ENCODE measurements at places on chromosomes 16 and 17.

DNA sequence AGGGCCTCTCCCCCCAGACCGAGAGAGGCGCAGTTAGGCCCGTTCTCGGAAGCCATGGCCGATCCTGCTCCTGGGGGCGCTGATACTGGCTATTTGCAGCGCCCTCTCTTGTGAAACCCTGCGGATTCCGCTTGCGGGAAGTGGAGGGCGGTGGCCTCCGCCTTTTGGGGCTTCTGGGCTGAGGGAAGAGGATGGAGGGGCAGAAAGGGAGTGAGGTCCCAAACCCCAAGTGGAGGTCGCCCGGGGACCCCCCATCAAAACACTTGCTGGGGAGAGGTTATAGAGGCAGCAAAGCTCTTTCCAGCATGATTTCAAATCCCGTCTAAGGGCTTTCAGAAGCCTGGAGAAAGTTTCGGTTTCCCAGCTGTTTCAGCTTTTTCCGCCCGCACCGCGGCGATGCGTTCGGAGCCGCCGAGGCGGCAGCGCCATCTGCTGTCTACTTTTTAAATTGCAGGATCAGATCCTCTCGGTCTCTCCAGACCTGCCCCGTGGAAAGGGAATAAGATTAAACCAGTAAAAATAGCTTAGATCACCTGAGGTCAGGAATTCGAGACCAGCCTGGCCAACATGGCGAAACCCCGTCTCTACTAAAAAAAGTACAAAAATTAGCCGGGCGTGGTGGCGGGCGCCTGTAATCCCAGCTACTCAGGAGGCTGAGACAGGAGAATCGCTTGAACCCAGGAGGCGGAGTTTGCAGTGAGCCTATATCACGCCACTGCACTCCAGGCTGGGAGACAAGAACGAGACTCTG is 15.8 kb downstream of the SNX20 start:
- H3K27me3 ChIP-seq = no peaks in the 10 kb centered on the region
- H3K36me3 ChIP-seq = peaks cover 4% of the 10 kb centered on the region
- peak; percentile 89 for DNase-seq
- peak overlapping the region; percentile 88 for H3K4me3 ChIP-seq

DNA sequence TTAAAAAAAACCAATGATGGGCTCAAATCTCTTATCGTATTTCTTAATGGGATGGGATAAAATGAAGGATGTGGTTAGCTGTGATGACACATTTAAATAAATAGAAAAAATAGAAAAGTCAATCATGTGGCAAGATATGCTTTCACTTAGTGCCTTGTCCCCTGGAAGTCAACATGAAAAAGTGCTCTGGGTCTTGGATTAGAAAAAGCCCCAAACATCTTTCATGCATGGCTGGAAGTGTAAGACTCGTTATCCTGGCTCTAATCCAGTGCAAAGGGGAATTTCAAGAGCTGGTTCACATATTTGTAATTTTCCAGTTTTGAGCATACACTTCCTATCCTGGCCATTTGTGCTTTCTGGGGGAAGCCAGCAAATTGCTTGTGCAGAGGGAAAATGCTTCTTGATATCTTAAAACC is 160.9 kb downstream of the MAP2K6 start:
- H3K27me3 ChIP-seq = peaks cover 24% of the 10 kb centered on the region
- H3K4me1 ChIP-seq = no peaks in the 10 kb centered on the region
- H3K4me3 ChIP-seq = no peak overlapping the region
- H3K36me3 ChIP-seq = no peaks in the 10 kb centered on the region
- DNase-seq = no peak

DNA sequence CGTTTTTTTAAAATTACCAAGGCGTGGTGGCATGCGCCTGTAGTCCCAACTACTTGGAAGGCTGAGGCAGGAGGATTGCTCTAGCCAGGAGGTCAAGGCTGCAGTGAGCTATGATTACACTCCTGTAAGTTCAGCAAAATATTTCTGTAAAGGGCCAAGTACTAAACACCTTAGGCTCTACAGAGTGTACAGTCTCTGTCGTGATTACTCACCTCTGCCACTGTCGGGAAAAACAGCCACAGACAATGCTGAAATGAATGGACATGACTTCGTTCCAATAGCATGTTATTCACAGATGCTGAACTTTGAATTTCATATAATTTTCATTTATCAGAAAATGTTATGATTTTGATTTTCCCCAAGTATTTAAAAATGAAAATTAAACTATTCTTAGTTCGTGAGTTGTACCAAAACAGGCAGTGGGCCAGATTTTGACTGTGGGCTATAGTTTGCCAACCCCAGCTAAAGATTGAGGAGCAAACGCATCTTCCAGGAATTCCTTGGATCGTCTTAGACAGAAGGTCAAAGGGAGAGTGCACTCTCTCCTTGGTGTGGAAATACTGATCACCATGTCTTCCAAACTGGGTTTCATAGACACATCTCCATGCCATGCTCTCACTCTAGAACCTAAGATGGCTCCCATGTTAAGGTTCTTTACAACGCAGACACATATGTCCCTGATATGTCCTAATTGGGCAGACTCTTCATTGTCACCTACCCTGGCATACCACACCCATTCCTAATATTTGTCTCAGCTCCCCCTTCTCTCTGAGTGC is 89.5 kb downstream of the MARF1 start:
- no peaks in the 10 kb centered on the region for H3K36me3 ChIP-seq
- H3K27me3 ChIP-seq = no peaks in the 10 kb centered on the region
- peaks cover 2% of the 10 kb centered on the region for H3K4me1 ChIP-seq
- no peak overlapping the region for H3K4me3 ChIP-seq
- H3K27ac ChIP-seq = no peak overlapping the region

GRCh38 chr16:71524566-71525553 is 1.4 kb upstream of the CHST4 start:
- H3K4me3 ChIP-seq = no peak overlapping the region
- DNase-seq = no peak
- H3K36me3 ChIP-seq = no peaks in the 10 kb centered on the region
- H3K27me3 ChIP-seq = peaks cover 47% of the 10 kb centered on the region
- no peak overlapping the region for H3K27ac ChIP-seq

DNA sequence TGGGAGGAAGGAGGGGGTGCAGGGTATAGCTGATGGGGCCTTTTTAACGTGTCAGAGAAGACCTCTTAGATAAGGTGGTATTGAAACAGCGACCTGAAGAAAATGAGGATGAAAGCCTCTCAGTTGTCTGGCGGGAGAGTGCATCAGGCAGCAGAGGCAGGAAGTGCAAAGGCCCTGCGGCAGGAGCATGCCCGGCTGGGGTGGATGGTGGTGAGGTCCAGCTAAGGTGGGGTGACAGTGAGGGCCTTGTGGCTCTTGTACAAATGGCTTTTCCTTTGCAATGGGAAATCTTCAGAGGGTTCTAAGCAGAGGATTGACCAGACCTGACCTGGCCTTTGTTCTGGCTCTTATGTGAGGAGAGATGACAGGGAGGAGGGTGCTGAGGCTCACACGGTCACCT is 11.4 kb downstream of the MMP15 start:
- H3K27me3 ChIP-seq = no peaks in the 10 kb centered on the region
- H3K27ac ChIP-seq = no peak overlapping the region
- no peaks in the 10 kb centered on the region for H3K4me1 ChIP-seq

GRCh38 chr17:54901230-54901822 is 674 bp downstream of the TOM1L1 start:
- H3K27ac ChIP-seq = no peak overlapping the region
- no peaks in the 10 kb centered on the region for H3K4me1 ChIP-seq
- H3K27me3 ChIP-seq = peaks cover 47% of the 10 kb centered on the region
- no peak for DNase-seq
- no peak overlapping the region for H3K4me3 ChIP-seq

DNA sequence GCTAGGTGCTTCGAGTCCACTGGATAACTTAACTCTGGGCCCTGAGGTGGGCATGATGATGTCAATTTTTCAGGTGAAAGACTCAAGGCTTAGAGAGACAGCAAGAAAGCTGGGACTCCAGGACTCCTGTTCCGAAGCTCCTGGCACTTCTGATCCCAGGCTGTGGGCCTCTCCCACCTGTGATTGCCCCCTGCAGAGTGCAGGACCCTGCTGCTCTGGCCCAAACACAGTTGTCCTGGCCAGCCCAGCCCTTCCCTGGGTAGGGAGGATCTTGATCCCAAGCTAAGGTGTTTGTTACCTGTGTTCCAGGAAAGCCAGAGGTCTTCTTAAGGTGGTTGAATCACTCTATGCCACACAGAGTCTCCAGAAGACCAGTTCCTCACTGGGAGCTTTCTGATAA is 3.1 kb downstream of the CHST5 start:
- H3K27me3 ChIP-seq = no peaks in the 10 kb centered on the region
- no peak overlapping the region for H3K27ac ChIP-seq
- no peak overlapping the region for H3K4me3 ChIP-seq
- H3K4me1 ChIP-seq = no peaks in the 10 kb centered on the region

- no peaks in the 10 kb centered on the region for H3K4me1 ChIP-seq
- DNase-seq = no peak
- no peak overlapping the region for H3K27ac ChIP-seq
Observed at GRCh38 chr17:62644487-62645173, 17.2 kb downstream of the MRC2 start.

Data from effector memory CD8-positive, alpha-beta T cell (primary cell).